ENCODE measurements at places on chromosomes 6 and 20. TPM values are rescaled to one million over a fixed set of nuclear protein-coding genes. Genes with fewer than 3 reads are reported as not detected.
A peak's percentile ranks its signal among the peaks of the same experiment; 100 is the strongest.

Gene LGSN
- total RNA-seq, result not detected

Gene HTR1B
- total RNA-seq, result 0.04 TPM

Gene BTN1A1
- 0.04 TPM for total RNA-seq

Gene OR2J3
- not detected for total RNA-seq

Gene ZBTB2
- 10.7 TPM for total RNA-seq

Gene PRR18
- total RNA-seq, result 0.22 TPM

Gene TBC1D32
- 12.9 TPM for total RNA-seq

Gene C20orf144
- total RNA-seq, result 0.04 TPM

Gene SLC22A7
- total RNA-seq, result not detected

Gene SNX21
- 29.5 TPM for total RNA-seq

GRCh38 chr6:139449611-139450000 is 75.2 kb upstream of the CITED2 start:
- no peak overlapping the region for H3K27ac ChIP-seq
- H3K27me3 ChIP-seq, result no peaks in the 10 kb centered on the region
- H3K4me1 ChIP-seq, result no peaks in the 10 kb centered on the region

DNA sequence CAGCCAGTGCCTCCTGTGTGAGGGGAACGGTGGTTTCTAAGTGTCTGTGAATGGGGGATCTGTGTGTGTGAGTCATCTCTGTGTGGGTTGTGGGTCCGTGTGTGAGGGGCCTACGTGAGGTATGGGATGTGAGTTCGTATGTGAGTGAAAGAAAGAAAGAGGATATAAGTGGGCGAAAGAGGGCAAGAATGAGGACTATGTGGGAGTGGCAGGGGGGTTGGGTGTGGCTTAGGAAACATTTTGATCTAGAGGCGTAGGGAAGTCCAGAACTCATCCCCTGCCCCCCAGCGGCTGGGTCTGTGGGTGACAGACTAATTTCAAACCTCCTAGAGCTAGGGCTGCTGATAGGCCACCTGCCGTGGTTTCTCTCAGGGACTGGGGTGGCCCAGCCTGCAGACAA is 35.5 kb downstream of the DHX35 start:
- no peaks in the 10 kb centered on the region for H3K4me1 ChIP-seq
- no peak overlapping the region for H3K4me3 ChIP-seq

DNA sequence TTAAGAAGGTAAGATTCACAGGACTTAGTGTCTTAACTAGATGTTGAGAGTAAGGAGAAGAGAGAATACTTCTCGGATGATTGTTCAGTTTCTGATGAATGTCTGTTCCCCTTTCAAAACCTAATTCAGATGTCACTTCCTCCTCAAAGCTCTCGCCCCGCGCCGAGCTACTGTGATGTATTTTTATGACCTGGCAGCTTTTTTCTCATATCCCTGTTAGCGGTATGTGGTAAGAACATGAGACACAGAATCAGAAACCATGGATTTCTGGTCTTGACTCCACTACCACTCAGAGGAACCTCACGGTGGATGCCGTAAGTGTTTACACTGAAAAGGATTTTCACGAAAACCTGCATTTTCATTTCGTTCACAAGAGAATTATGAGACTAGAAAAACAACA is 48.4 kb downstream of the CEP43 start:
- no peaks in the 10 kb centered on the region for H3K4me1 ChIP-seq
- no peak overlapping the region for H3K27ac ChIP-seq
- no peaks in the 10 kb centered on the region for H3K27me3 ChIP-seq
- H3K36me3 ChIP-seq, result peaks cover 6% of the 10 kb centered on the region

DNA sequence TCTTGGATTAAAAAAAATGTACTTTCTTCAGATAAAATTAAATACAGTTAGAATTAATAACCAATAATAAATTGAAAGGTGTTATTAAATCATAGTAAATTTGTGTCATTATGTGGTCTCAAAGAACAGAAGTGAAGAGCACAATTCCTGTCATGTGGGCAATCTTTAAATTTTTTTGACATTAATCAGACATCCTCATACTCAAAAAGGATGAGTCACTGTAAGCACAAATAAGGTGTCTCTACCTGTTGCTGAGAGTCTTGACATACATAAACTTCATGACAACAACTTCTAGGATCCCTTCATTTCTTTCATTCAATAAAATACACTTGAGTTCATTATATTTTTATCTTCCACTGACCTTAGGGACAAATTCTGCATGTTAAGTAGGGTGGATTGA is 76.1 kb downstream of the SLC22A3 start:
- no peak overlapping the region for H3K4me3 ChIP-seq
- H3K27me3 ChIP-seq, result no peaks in the 10 kb centered on the region
- H3K4me1 ChIP-seq, result peaks cover 35% of the 10 kb centered on the region
- no peak for DNase-seq

- peaks cover 3% of the 10 kb centered on the region for H3K4me1 ChIP-seq
- DNase-seq, result no peak
- no peak overlapping the region for H3K27ac ChIP-seq
- H3K36me3 ChIP-seq, result no peaks in the 10 kb centered on the region
Measured at GRCh38 chr6:118939683-118940082, 4.7 kb upstream of the MCM9 start.

- H3K4me1 ChIP-seq, result peaks cover 9% of the 10 kb centered on the region
- H3K27ac ChIP-seq, result no peak overlapping the region
- no peaks in the 10 kb centered on the region for H3K27me3 ChIP-seq
- no peak for DNase-seq
Measured at GRCh38 chr6:45923831-45924391, 91.7 kb downstream of the CLIC5 start.

GRCh38 chr6:73394577-73395354 is at the start of gene DDX43:
DDX43 (plus strand) TSS chr6:73394828; CDS start chr6:73394906, 78 bp downstream.
- no peaks in the 10 kb centered on the region for H3K36me3 ChIP-seq
- no peaks in the 10 kb centered on the region for H3K4me1 ChIP-seq
- DNase-seq, result peak; percentile 41
- H3K27ac ChIP-seq, result no peak within 1 kb of the TSS

DNA sequence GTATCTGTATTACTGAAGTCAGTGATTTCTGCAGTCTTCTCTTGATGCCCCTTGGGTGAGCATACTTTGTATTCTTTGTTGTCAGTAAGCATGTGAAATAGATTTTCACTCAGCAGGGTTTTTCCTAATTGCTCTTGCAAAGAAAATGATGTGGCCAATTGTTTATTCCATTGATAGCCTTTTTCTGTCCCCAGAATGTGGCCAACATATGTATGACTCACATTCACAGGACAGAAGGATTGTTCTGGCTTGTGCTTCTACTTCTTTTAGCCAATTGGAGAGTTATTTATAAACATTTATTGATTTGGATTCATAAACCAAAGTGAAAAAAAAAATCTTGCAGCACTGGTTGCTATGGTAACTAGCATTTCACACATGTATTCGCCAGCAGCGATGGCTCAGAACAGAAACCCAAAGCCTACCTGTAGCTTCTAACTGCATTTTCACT is 54.4 kb upstream of the RBM24 start:
- peak overlapping the region; percentile 63 for H3K27ac ChIP-seq
- peaks cover 18% of the 10 kb centered on the region for H3K4me1 ChIP-seq
- no peaks in the 10 kb centered on the region for H3K27me3 ChIP-seq
- DNase-seq, result peak; percentile 71
- no peak overlapping the region for H3K4me3 ChIP-seq

- H3K27me3 ChIP-seq, result no peaks in the 10 kb centered on the region
- DNase-seq, result no peak
- no peak overlapping the region for H3K27ac ChIP-seq
- H3K4me1 ChIP-seq, result peaks cover 8% of the 10 kb centered on the region
Measured at GRCh38 chr20:23023621-23024177, 11.4 kb upstream of the SSTR4 start.

GRCh38 chr20:50838322-50838625 is 43.4 kb downstream of the BCAS4 start:
- DNase-seq, result no peak
- H3K36me3 ChIP-seq, result peaks cover under 1% of the 10 kb centered on the region
- H3K4me3 ChIP-seq, result no peak overlapping the region
- peak overlapping the region; percentile 10 for H3K27ac ChIP-seq
- no peaks in the 10 kb centered on the region for H3K27me3 ChIP-seq

Data from muscle of leg (tissue), 16 donors.